ENCODE measurements at places on chromosomes 16 and 17.

GRCh38 chr16:83530293-83530692, 277.5 kb upstream of the HSBP1 start:
- DNase-seq, result no peak

DNA sequence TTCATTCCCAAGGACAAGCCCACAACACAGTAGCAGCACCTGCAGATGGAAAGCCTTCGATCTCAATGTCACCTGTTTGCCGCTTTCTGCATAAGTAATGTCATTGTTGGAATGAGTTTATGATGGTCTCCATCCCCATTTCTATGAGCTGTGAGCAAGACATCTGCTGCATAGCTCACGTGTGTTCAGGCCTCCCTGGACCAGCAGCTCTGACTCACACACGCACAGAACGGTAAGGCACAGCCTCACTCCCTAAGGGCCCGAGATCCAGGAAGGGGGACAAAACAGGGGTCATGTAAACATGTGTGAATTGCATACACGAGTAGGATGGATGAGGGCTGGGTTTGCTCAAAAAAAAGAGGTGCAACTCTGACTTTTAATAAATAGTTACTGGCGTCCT, 223.1 kb downstream of the SOX9 start:
- DNase-seq, result no peak

GRCh38 chr17:17352836-17353624, 49.9 kb downstream of the NT5M start:
- DNase-seq, result no peak

GRCh38 chr17:4548061-4548461, 7.1 kb downstream of the MYBBP1A start:
- no peak for DNase-seq

DNA sequence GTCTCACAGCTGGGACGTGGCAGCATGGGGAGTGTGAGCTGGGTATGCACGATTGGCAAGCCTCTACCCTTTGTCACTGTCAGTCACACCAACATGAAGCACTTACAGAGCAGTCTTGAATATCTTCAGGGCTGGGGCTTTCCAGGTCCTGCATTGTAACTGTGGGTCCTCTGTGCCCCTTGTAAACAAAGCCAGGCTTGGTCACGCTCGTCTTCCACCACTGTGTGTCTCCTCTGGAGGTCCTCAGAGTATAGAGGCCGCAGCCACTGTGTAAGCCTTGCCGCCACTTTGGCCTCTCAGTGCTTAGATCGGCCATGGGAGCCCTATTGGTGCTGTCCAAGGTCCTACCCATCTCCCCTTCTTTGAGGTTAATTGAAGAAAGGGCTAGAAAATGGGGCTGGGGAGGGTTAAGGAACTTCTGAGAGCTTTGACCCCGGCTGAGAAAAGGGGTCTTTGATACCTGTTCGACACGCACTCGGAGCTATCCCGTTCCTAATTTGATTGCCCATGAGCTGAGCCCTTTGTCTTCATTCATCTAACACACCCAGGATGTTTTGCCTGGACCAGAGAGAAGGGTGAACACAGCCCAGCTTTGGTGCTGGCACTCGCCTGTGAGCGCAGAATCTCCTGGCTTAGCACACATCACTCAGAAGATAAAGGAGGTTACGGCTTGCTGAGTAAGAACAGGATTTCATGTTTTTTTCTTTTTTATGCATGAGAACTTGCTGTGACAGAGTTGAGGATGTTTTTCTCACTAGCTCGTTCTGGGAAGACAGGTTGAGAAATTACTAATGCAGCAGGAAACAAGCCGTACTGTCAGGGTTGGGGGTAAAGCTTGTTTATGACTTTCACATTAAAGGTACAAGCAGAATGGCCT, 267.9 kb downstream of the CPPED1 start:
- DNase-seq, result no peak

GRCh38 chr17:44216173-44216572, 3.3 kb downstream of the UBTF start:
- no peak for DNase-seq
